Tracheal epithelial cell (primary cell): ENCODE measurements at places on chromosomes 2 and 18. TPM values are rescaled to one million over a fixed set of nuclear protein-coding genes. Genes with fewer than 3 reads are reported as not detected.

The PROM2 gene
- total RNA-seq = 37.1 and 59.9 TPM in 2 replicates

The CXCR1 gene
- total RNA-seq = not detected in 2 replicates

The MAP3K19 gene
- under 0.01 TPM in 1 of 2 replicates, not detected in the other for total RNA-seq

The ASXL2 gene
- 5.8 and 8.5 TPM in 2 replicates for total RNA-seq

The DUSP19 gene
- total RNA-seq = 0.24 and 0.43 TPM in 2 replicates
